AG09309 (cell line): ENCODE measurements at places on chromosomes 5 and 9.

DNA sequence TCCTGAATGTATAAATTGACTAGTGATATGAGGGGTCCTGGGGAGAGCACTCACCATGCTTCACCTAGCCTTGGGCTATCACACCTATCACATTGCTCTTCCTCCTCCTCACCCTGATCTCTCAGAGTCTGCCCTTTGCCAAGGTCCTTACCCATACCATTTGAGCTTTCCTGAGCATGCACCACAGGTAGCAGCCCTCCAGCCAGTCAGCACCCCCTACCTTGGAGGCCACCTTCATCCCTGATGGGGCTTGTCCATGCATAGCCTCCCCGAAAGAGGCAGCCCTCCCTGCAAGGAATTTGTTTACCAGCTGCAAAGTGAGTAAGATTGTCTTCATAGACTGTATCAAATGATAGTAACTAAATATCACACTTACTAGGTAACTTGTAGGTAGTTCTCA, 83.1 kb downstream of the ALDH7A1 start:
- no peak for DNase-seq

- no peak for DNase-seq
These were observed 6.6 kb downstream of the FIBCD1 start for GRCh38 chr9:130932255-130933079.

- DNase-seq: no peak
These were observed 100.1 kb upstream of the DHFR start for GRCh38 chr5:80754900-80755299.

- no peak for DNase-seq
These were observed 11.1 kb downstream of the OLFM1 start for GRCh38 chr9:135098400-135099105.

- no peak for DNase-seq
These were observed 20.8 kb upstream of the CKMT2 start for GRCh38 chr5:81212211-81212751.

DNA sequence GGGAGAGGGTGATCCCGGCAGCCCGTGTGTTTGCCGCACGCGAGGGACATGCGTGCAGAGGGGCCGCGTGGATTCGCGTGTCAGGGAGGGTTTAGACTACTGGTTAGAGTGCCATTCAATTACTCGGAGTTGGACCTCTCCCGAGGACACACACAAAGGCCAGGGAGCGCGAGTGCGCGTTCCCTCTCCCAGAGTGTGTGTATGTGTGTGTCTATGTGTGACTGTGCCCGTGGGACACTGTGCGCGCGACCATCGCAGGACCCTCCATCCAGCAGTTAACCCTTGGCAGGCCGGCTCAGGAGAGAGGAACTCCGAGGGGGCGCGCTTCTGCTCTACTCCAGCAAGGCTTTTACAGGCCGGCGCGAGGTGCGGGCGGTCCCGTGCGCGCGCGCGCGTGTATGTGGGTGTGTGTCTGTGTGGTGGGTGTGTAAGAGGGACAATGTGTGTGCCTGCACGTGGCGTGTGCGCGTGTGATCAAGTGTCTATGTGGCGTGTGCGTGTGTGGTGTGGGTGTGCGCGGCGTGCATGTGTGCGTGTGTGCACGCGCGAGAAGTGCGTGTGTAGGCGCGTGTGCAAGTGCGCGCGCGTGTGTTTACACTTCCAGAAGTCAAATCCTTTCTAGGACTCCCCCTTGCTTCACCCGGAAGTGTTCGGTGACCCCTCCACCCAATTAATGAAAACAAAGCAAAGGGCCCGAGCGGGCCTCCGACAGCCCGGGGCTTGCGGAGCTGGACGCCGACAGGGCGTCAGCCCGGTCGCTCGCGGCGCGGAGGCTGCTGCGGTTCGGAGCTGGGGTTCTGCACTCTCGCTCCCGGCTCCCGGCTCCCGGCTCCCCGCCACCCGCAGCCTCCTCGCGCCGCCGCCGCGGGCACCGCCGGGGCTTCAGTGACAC, 75.3 kb upstream of the TBCA start:
- no peak for DNase-seq

- no peak for DNase-seq
These were observed 7.8 kb downstream of the LCN10 start for GRCh38 chr9:136734837-136735496.

DNA sequence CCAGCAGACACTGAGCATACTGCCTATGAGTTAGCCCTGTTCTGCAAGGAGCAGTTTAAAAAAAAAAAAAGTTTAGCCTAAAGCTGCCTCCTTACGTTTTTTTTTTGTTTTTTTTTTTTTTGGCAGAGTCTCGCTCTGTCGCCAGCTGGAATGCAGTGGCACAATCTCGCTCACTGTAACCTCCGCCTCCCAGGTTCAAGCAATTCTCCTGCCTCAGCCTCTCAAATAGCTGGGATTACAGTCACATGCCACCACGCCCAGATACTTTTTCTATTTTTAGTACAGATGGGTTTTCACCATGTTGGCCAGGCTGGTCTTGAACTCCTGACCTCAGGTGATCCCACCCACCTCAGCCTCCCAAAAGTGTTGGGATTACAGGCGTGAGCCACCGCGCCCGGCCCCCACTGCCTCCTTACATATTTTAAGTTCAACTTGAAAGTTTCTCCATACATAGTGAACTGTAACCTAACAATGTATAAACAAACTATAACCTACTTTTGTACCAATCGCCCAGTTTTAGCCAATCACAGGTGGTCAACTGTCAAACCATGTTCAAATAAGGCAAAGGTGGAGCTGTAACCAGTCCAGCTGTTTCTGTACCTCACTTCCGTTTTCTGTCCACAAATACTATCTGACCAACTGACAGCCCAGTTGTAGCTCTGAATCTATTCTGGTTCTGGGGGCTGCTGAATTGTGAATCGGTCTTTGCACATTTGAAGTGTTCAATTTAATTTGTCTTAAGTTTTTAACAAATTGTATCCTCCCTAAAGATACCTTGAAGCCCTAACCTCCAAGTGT, 17.1 kb downstream of the GKAP1 start:
- DNase-seq: no peak

GRCh38 chr9:133812941-133813748, 75.0 kb upstream of the SARDH start:
- DNase-seq: no peak

- DNase-seq: no peak
These were observed 268.4 kb downstream of the FAM170A start for GRCh38 chr5:119897537-119898370.

- no peak for DNase-seq
These were observed 21.3 kb upstream of the KCNIP1 start for GRCh38 chr5:170482511-170482910.

DNA sequence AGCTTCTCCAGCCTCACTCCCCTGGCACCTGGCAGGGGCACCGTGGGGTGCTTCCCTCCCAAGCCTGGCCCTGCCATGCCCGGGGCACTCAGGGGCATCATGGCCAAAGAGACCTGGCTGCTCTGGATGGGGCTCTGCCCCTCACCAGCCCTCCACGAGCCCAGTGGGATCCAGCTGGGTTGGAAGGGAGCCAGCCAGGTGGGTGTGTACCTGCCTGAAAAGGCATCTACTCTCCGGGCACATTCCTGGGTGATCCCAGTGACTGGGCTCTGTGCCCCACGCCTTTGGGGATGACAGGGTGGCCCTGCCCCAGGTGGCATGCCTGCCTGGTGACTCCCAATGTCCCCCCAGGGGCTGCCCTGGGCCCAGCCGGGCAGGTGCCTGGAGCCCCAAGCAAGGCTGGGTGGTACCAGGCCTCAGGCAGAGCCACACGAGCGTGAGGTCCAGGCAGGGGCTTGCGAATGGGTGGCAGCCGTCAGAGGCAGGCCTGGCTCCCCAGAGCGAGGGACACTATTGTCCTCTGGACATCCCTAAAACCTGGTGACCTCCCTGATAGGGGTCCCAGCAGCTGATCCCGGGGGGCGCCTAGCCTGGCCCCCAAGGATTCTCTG, 777 bp downstream of the GPSM1 start:
- no peak for DNase-seq

DNA sequence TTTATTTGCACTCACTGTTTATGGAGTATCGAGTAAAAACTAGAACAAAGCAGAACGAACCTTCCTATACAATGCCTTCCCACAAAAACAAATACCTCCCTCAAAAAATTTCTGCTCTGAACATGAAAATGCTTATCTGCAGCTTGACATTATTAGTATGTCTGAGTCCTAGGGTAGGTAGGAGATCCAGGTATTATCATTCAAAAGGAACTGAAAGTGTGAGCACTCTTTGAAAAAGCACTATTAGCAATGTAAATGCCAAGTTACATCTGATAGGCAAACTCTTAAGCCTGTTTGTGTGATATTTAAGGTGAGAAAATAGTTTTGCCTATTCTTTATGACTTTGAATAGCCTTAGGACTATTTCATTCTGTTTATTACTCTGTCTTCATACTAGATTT, 47.6 kb downstream of the ZSWIM6 start:
- DNase-seq: no peak

GRCh38 chr9:128499920-128500319, 4.6 kb upstream of the GLE1 start:
- DNase-seq: no peak

DNA sequence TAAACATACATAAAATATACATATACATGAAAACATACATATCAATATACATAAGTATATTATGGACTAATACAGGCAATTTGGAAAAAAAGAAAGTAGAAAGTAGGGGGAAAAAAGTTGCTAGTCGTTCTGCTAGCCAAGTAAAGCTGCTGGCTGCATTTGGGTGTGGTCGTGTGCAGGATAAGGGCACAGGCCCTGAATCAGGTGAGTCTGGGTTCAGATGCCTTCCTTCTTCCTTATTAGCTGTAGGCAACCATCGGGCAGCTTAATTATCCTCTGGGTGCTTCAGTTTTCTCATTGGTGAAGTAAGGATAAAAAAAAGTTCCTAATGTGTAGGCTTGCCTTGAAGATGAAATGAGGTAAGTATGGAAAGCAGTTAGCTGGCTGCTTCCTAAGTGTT, 59.2 kb upstream of the SPRY4 start:
- DNase-seq: no peak

- DNase-seq: no peak
These were observed 352.7 kb downstream of the MLLT3 start for GRCh38 chr9:20269620-20270019.

- DNase-seq: no peak
These were observed 7.9 kb downstream of the PRR7 start for GRCh38 chr5:177454397-177455035.

DNA sequence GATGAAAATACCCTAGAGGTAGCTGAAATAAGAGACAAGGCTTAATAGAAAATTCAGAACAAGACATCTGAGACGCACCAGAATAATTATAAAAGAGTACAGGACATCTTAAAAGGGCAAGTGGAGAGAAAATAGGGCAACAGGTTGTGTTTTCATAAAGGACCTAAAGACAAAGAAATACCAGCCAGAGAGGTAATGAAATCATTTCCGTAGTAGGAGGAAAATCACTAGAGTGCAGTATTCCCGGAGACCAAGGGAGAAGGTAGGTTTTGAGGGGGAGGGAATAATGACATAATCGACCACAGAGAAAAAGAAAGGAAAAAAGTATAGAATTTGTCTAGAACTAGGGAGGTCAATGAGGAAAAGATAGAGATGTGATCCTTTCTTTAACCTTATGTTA, 26.2 kb upstream of the CTNNAL1 start:
- no peak for DNase-seq

DNA sequence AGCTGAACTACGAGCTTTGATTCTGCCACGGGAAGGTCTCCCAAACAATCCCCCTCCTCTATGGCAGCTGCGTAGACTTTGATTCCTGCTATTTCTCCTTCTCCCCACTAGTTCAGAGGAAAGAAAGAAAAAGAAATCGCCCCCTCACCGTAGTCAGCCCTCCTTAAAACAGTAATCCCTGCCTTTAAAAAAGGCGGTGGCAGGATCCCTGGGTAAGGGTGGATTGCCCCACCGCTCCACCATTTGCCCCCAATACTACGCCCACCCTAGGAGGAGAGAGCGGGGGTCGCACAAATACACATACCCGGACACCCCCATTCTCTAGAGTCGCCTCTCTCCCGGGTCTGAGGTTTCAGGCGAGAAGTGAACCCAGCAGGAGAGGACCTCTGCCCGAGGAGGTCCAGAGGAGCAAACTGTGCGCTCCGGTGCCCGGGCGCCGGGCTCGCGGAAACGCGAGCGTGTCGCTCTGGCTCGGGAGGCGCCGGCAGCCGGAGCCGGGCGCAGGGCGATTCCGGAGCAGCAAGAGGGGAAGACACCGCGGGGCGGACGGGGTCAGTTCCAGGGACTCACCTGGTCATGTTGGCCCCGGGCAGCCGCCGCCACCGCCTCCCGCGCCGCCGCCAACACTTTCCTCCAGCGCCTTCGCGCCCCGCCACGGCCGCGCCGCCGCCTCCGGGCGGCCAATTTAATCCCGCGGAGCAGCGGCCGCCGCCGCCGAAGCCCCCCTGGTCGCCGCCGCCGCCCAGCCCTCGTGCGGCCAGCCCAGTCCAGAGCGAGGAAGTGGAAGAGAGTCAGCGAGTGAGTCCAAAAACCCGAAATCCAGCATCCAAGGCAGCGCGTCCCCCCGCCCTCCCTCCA, 1057.7 kb upstream of the DMAC1 start:
- DNase-seq: no peak

GRCh38 chr5:140182803-140183367, 7.9 kb downstream of the CYSTM1 start:
- DNase-seq: peak; percentile 62

GRCh38 chr9:122875523-122875922, 29.6 kb downstream of the RC3H2 start:
- no peak for DNase-seq

DNA sequence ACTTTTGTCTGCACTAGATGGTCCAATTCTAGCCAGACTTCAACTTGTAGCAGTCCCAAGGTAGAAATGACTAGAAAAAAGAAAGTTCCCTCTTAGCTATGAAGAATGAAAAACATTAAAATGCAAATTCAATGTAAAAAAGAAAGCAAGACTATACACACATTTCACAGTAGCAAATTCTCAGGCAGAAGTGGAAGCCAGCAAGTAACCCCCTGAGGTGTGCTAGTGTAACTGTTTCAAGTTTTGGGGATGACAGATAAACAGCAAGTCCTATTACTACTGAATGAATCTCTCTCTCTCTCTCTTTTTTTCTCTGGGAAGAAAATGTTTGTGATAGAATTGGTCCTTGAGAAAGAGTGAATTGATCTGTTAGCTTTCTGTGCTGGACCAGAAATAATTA, 185.6 kb downstream of the EFNA5 start:
- no peak for DNase-seq

GRCh38 chr5:32231241-32231640, 57.1 kb upstream of the GOLPH3 start:
- no peak for DNase-seq

DNA sequence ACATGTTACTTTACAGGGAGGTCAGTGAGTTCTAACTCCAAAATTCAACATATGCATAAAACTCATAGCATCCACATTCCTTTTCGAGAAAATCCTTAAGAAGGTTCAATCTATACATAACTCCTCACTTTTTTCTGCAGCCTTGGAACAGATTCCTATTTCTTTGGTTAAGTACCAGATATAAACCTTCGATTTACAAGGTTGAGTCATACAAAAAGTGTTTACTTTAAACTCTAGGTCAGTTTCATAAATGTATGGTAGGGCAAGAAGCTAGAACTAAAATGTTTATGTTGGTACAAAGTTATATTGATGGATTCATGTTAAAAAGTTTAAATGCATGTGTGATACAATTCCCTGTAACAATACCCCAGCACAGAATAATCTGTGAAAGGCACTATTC, 19.4 kb downstream of the CDKN2AIPNL start:
- DNase-seq: no peak

GRCh38 chr5:151005187-151005949, 15.0 kb upstream of the GPX3 start:
- DNase-seq: no peak
